GM10248 (cell line): ENCODE measurements at places on chromosomes 11 and 22.

GRCh38 chr11:66266378-66267038, 1.9 kb upstream of the RAB1B start:
- DNase-seq = no peak

GRCh38 chr22:22450343-22450839, 58.2 kb downstream of the ZNF280B start:
- peak; percentile 78 for DNase-seq

GRCh38 chr11:21511835-21512440, 680.9 kb upstream of the ANO5 start:
- DNase-seq = peak; percentile 24

DNA sequence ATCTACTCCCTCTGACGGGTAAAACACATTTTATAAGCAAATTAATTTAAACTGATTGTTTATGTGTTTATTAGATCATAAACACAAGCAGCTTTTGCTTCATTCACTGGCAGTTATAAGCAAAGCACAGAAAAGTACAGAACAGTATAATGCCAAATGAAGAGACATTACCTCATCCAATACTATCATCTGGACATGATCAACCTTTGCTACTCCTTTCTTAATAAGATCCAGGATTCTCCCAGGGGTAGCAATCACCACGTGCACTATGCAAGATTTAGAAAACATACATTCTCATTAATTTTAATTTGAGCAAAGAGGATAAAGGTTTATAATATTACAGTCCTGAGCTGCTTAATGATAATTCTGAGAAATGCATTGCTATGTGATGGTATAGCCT, 27.9 kb downstream of the DDX6 start:
- DNase-seq = no peak

DNA sequence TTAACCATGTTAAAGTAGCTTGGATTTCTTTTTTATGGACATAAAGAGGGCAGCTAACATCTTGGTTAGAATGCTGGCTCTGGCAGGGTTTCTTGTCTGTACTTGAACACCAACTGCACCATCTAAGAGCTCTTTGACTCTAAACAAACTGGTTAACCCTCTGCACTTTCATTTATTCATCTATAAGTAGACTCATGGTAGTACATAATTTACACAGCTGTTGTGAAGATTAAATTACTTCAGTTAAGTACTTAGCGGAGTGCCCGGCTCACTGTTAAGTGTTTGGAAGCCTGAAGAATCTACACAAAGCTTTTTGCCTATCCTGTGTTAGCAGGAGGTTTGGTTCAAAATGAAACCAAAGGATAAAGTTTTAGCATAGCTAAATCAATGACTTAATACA, 846.2 kb upstream of the API5 start:
- no peak for DNase-seq

DNA sequence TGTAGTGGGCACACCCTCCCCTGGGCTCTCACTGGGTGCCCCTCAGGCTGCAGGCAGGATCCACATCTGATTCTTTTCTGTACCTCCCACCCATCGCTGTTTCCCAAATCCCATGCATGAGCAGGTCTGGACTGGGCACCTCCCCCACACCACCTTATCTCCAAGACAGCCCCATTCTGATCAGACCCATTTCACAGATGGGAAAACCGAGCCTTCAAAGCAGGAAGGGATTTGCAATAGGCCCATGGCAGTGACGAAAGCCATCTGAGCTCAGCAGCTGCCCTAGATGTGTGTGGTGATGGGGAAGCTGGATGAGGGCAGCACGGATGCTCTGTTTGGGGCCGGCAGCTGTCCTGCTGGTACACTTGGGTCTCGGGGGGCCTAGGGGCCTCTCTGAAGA, 41.4 kb downstream of the WNT7B start:
- DNase-seq = no peak

DNA sequence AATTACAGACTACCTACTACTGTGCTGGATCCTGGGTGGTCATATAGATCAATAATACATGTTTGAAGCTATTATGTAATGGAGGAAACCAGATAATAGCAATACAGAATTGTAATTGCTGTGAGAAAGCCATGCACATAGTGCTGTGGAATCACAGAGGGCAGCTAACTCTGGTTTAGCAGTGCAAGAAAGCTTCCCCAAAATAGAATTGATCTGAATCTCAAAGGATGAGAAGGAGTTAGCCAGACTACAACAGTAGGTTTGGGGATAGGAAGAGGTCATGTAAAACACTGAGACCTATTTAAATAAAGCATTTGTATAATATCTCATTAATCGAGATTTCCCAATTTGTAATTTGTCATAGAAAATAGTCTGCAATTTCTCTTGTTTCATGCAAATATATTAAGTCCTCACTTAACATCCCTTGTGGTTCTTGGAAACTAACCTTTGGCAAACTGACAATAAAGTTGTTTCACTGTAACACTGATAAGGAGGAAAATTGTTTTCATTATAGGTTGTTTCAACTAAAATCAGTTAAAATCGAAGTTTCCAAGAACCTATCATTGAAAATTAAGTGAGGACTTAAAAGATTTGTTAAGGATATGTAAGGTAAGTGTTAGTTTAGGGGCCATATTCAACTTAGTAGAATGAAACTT, 7.6 kb downstream of the C11orf58 start:
- no peak for DNase-seq

DNA sequence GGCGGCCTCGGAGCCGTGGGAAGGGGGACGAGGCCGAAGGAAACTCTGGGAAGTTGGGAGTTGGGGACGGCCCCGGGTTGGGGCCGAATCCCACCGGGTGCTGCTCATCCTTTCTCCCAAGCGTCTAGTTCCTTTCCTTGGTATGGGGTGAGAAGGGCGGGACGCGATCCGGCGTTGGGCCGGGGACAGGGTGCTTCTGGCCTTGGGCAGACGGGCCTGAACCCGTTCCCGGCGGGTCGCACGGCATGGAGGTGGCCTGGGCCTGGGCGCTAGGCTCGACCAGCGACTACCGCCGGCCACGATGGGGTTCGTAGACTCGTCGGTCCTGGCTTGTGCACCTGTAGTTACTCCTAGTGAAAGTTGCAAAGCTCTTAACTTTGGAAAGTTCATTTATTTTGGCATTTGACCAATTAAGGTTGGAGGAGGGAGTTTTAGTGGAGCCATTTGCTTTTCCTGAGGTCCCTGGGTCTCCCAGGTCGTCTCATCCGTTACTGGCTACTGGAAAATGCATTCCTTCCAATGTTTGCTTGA, 1.0 kb downstream of the SYT9 start:
- peak; percentile 20 for DNase-seq

DNA sequence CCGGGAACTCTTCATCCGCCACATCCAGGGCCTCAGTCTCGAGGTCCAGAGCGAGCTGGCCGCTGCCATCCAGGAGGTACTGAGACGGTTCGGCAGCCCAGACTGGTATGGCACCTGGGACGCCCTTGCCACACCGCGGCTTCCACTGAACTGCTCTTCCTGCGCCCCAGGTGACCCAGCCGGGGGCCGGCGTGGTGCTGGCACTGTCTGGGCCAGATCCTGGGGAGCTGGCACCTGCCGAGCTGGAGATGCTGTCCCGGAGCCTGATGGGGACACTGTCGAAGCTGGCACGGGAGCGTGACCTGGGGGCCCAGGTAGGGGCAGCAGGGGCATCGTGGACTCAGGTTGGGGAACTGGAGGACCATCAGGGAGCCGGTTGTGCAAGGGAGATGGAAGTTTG, 1.4 kb downstream of the CCDC88B start:
- DNase-seq = no peak

DNA sequence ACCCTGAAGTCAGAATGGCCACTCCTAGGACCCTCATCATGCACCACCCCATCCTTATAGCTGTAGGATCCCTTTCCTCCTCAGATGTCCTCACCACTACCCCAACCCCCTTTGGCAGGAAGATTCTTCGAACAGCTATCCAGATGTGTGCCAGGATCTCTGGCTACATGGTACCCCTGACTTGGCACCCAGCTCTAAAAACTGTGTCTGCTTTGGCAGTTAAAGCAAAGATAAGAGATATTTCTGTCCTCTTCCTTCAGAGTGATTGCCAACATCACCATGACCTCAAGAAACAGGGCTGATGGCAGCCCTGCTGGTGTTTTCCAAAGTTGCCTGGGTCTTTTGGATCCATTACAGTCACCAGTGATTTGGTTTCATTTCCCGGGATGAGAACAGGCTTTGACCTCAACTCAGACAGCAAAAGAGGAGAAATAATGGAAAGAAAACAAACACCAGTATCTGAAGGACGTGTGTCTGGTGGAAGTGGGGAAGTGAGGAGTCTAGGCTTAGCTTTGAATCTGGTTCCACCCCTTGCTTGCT, 4.3 kb upstream of the NRIP3 start:
- no peak for DNase-seq

- no peak for DNase-seq
Observed at GRCh38 chr11:120337355-120338106, 1.3 kb downstream of the ARHGEF12 start.

- DNase-seq = no peak
Observed at GRCh38 chr11:4044976-4045646, 49.5 kb upstream of the RRM1 start.

GRCh38 chr22:32313532-32313931, 44.1 kb upstream of the RFPL3 start:
- no peak for DNase-seq

GRCh38 chr11:22337596-22338485, at the start of gene SLC17A6:
Gene SLC17A6 (plus strand): TSS chr11:22338381. CDS start chr11:22338534, 153 bp downstream.
- DNase-seq = peak; percentile 30

DNA sequence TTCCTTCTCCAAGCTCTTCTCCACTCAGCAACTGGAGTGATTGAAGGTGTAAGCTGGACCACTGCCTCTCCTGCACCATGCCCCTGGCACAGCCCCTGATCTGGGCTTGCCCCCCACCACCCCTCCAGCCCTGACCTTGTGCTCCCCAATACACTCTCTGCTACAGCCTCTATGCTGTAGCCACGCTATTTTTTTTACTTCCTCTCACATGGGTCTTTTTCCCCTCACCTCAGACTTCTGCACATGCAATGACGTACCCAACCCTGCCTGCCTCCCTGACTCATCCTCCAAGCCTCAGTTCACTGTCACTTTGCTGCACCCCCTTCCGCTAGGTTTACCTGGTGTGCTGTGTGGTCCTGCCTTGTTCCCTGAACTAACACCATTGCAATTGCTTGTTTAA, 9.0 kb downstream of the CSNK2A3 start:
- peak; percentile 35 for DNase-seq

DNA sequence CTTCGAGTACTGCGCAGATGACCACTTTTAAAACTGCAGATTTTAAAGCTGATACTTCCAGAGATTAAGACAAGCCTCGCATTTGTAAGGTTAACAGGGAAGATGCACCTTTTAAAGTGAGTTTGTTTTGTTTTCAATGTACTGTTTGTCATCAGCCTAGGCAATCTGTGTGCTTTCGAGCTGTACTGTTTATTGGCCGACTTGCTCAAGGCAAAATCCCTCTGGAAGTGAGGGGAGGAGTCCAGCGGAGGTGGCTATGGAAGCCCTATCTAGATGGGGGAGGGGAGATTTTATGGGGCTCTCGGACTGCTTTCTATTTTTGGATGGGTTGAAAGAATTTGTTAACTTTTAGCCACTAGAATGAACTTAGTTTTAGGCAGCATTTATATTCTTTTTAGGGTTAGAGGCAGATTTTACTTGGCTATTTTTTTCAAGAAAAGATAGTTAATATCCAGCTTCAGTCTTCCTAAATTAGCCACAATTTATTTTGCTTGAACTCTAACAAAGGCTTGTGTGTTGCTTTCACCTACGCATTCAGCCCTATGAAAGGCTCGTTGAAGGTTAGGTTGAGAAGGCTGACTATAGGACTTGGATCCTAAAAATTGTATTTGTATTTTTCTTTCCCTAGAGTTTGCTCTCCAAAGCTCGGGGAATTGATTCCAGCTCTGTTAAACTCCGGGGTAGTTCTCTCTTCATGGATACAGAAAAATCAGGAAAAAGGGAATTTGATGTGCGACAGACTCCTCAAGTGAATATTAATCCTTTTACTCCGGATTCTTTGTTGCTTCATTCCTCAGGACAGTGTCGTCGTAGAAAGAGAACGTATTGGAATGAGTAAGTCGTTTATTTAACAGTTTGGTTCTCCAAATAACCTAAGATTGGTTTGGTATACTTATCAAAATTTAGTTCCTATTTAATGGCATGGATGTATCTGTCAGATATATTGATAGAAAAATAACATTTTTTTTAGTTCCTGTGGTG, 2.1 kb downstream of the WEE1 start:
- DNase-seq = no peak

GRCh38 chr22:46349238-46349637, 13.7 kb downstream of the TRMU start:
- DNase-seq = peak; percentile 58

- DNase-seq = no peak
Observed at GRCh38 chr11:90803366-90803765, 580.5 kb upstream of the CHORDC1 start.

GRCh38 chr11:106507645-106508306, 430.3 kb downstream of the AASDHPPT start:
- no peak for DNase-seq

DNA sequence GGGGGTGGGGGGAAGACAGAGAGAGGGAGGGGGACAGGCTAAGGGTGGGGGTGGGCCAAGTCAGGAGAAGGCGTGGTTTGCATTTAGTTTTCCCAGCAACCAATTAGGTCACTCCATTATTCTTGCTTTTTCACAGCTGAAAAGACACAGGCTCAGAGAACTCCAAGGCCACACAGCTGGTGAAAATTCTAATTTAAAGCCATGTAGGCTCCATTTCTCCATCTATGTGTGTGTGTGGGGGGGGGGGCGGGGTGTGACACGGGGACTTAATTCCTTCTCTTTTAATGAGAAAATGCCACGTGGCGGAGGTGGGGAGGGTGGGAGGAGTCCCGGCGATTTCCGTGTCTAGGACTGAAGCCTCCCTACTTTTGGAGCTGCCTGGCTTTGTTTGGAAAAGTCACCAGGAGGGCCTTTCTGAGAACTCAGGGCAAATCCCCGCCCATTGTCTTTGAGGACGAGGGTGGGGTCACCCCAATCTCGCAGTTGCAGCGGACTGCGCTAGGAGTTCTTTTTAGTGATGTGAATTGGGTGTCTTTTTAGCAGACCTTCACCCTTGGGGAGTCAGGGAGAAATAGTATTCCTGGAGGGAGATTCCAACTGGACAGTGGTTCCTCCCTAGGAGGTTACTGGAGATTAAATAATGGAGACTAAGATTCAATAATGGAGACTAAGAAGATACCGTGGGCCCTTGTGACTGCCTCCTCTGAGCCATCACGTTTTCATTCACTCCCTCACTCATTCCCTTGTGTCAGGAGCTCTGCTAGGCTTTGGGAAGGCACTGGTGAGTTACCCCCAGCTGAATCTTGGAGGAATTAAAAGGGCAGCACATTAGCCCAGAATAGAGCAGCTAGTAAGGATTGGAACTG, 36.4 kb upstream of the PTPRJ start:
- no peak for DNase-seq

- DNase-seq = no peak
Observed at GRCh38 chr11:85810521-85810870, 445 bp downstream of the SYTL2 start.
